Ecto neural progenitor cell (in vitro differentiated cells): ENCODE measurements at places on chromosomes 2 and 18.
A peak's percentile ranks its signal among the peaks of the same experiment; 100 is the strongest.

- no peak for DNase-seq
Observed at GRCh38 chr2:47155091-47155876, at the start of gene STPG4. STPG4 (minus strand) TSS chr2:47155308; CDS start chr2:47155251, 57 bp downstream.

- DNase-seq, result no peak
Observed at GRCh38 chr2:151238527-151239487, 22.9 kb downstream of the RBM43 start.

- no peak for DNase-seq
Observed at GRCh38 chr2:86014493-86014892, 91.2 kb downstream of the POLR1A start.

GRCh38 chr2:42917425-42917927 lies 125.1 kb upstream of the HAAO start:
- no peak for DNase-seq

GRCh38 chr2:7625392-7626138 lies 708.4 kb downstream of the RNF144A start:
- DNase-seq, result no peak

- DNase-seq, result no peak
Observed at GRCh38 chr2:61450144-61450543, 20.7 kb downstream of the USP34 start.

- DNase-seq, result no peak
Observed at GRCh38 chr18:38464024-38464423, 898.4 kb upstream of the CELF4 start.

DNA sequence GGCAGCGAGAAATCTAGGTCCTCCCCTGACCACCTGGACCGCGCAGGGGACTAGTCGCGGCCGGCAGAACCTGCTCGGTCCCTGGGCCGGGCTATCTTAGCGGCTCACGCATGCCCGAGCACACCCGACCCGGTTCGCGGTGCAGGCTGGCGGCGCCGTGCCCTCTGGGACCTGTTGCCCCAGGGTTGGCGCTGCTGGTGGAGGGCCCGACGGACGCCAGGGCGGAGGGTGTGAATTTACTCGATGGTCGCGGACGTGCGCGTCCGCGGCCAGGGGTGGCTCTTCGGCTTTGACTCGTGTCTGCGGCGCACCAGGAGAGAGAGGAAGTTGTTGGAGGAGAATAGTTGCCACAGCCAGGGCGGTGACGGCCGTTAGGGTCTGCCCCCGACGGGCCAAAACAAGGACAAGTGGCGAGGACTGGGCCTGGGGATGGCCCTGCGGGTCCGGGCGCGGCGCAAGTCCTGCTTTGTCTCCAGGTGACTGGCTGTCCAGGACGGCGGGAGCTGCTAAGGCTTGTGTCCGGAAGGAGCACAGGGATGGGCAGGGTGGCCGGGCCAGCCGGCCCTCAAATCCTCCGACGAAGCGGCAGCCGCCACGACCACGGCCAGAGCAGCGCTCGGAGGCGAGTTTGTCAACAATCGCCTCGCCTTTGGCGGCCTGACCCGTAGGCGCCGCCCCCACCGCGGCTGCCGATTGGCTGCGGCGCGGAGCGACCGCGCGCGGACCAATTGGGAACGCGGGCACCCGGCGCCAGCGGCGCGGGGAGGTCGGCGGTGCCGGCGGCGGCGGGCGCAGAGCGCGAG lies 1.3 kb downstream of the BCL2L11 start:
- DNase-seq, result peak; percentile 95

DNA sequence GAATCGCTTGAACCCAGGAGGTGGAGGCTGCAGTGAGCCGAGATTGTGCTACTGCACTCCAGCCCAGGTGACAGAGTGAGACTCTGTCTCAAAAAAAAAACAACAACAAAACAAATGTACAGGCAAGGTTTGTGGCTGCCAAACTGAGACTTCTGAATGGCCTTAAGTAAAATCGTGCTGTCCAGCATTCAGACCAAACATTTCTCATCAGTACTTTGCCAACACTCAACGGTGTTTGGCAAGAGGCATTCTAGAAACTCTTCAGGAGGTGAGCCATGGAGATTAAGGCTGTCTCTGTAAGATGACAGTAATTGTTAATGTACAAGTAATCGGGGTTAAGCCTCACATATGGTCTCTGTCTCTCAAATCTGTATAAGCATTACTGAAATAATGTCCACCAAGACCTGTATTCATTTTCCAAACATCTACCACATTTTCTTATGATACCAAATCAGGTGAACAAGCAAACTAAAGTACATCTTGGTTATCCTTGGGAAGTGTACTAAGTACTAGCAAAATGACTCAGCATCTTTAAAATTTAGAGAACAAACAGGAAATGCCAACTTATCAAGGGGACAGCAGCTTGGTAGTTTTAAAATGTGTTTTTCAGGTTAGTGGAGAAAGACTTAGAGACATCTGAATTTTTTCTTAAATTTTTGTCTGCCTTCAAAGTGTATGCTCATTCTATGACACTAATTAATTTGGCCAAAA lies 29.3 kb downstream of the SERPINE2 start:
- DNase-seq, result no peak

DNA sequence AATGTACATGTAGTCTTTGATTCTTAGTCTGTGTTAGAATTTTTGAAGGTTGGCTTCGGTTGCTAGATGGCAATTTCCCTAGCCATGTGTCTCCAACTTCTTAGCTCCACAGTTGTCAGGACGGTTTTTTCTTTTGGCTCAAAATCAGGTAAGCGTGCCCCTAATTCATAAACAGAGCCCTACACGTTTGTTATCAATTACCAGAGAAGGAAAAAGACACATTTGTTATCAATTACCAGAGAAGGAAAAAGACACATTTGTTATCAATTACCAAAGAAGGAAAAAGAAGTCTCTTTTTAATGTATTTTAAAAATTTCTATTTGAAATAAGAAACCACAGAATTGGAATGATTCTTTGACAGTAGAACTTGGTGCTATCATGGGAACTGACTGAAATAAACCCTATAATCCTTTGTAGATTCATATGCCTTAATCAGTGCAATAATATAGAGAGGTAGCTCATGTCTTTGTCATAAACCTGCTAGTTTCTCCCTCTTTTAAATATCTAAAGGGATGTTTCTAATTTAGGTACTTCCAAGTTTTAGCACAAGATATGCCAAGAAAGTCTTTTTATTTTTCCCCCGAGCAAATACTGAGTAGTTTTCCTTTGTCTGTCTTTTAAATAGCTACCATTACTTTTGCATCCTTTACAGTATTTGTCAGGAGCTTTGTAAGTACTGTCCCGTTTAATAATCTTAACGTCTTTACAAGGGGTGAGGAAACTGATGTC lies 35.9 kb downstream of the CAMKMT start:
- DNase-seq, result no peak
